NCI-H1417 (cell line): ENCODE measurements at places on chromosomes 11 and 22.
A peak's percentile ranks its signal among the peaks of the same experiment; 100 is the strongest.

DNA sequence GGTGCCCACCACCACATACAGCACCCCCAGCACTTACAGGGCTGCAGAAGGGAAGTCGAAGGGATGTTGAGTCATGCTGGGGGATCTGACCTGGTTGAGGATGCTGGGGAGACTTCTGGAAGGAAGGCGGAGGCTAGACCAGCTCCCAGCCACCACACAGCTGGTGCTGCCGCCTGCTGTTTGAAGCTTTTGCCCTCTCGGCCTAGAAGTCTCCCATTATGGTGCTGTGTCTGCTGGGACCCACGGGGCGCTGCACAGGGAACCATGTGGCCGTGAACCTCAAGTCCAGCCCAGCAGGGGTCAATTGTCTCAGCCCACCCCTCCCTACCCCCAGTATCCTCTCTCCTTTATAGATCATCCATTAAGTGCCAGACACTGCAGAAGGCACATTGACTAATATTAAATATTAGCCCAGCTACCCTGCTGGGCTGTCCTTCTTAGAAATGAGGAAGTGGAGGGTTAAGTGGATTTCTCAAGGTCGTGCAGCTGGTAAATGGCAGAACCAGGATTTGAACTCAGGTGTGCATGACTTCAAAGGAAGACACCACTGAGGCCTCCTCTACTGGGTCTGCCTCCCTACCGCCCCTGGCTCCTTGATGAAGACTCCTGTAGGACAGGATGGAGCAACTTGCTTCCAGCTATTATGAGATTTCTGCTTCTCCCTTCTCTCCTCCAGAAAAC is 49.7 kb downstream of the CYTH4 start:
- no peak for DNase-seq

DNA sequence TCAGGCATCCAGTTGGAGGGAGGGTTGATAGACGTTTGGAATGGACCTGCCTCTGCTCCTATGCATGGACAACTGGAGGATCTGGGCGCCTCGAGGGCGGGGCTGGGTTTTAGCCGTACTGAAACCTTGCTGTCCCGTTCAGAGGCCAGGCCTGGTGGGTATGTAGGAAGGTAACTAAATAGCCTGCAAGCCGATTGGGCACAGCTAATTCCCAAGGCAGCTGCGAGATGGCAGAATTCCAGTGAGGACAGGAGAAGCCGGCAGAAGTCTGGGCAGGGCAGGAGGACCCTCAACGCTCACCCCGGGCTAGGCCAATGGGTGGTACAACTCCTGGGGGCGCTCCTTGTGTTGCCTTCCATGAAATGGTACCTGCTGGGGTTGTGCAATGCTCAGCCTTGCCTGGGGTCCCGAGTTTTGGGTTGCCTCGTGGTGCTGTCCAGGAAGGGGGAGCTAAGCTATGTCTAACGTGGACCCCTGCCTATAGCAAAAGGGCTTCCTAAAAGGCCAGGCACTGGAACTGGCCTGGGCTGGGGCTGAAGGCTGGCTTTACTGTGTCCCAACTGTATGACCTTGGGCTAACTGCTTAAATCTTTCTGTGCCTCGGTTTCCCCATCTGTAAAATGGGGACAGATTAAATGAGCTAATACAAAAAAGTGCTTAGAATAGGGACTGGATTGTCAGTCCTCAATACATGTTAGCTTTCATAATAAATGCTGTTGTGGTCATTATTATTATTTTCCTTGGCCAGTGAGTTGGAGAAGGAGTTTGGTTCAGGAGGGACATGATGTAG is 30.1 kb upstream of the CD82 start:
- DNase-seq, result no peak

DNA sequence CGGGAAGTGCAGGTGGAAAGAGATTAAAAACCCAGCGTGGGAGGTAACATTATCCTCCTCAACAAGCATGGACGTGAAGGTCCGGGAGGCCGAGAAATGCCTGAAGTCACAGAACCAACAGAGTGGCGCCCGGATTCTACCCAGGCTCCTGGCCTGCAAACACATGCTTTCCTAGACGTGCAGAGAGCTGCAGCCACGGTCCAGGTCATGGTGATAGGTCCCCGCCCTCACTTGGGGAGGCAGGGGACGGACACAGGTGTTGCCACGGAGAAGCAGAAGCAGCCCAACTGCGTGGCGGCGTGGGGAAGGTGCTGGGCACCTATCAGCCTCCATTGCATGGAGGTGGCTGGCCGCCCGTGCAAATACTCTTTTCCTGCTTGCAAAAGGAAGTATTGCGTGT is 148.8 kb downstream of the MPPED1 start:
- DNase-seq, result no peak

DNA sequence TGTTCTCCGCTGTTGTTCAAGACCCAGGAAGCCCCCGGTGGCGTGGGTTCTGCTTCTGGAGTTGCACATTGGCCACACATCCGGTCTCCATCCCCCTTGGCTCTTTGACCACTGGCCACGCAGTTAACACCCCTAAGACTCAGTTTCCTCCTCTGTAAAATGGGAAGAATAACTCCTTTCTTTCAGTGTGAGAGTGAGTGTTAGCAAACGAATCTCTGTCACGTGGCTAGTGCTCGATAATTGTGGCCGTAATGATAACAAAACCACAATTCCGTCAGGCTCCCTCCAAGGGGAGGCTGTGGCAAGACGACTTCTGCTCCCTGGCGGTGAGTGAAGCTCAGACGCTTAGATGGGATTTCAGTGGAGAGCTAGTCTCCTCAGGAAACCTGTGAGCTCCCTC is 315.2 kb upstream of the B3GAT1 start:
- DNase-seq, result no peak

DNA sequence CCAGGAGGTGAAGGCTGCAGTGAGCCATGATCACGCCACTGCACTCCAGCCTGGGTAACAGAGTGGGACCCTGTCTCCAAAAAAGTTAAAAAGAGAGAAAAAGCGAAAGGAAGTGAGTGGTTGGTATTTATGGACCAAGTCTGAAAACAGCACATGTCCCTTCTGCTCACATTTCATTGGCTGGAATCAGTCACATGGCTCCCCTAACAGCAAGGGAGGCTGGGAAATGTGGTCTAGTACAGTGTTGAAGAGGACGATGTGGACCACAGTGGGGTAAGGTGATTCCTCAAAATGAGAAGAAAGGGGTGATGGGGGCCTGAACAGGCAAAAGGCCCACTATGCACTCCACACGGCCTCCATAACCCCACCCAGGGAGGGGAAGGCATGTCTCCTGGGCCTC is 32.5 kb upstream of the SMTN start:
- no peak for DNase-seq

GRCh38 chr11:83287631-83288030 is 1.5 kb upstream of the CCDC90B start:
- DNase-seq, result no peak

- no peak for DNase-seq
Measured at GRCh38 chr11:11717064-11717725, 95.4 kb upstream of the GALNT18 start.

- no peak for DNase-seq
Measured at GRCh38 chr22:46072981-46073682, 77.2 kb upstream of the PPARA start.

DNA sequence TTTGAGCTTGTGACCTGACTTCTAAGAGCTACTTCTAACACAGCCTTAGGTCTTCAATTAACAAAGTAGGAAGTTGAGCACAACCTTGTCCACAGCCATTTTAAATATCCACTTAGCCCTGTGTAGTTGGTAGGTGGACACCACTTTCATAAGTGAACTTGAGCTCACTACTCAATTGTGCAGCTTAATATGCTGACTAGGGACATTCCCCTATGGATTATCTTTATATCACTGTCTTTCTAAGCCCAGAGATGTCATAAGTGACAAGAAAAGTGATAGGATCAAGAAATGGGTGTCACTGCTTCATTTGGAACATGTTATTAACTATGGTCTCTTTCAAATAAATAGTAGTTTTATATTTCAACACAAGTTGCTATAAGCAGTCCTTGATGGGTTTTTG is 4.0 kb upstream of the ATP5MG start:
- no peak for DNase-seq

GRCh38 chr22:24134090-24134846 is 47.0 kb upstream of the SUSD2 start:
- peak; percentile 0 for DNase-seq

GRCh38 chr11:95924414-95924760 is 480 bp upstream of the MTMR2 start:
- DNase-seq, result no peak

DNA sequence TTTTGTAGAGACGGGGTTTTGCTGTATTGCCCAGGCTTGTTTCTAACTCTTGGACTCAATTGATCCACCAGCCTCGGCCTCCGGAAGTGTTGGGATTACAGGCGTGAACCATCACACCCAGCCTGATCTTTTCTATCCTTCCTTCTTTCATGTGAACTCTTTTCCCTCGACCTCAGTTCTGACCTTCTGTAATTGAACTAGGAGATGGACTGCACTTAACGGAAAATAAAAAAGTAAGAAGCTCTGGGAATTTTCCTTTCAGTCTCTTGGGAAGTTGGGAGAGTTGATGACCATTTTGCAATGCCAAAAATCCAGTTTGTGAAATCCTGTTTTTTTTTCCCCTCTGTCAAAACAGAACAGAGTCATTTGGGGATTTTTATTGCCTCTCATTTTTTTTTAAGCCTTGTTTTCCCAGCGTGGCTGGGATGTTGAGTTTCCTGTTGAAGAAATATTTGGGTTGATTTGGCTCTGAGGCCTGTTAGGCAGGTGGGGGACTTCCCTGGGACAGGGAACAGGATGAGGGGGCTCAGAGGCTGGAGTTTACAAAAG is 26.9 kb upstream of the CYB5R3 start:
- no peak for DNase-seq

DNA sequence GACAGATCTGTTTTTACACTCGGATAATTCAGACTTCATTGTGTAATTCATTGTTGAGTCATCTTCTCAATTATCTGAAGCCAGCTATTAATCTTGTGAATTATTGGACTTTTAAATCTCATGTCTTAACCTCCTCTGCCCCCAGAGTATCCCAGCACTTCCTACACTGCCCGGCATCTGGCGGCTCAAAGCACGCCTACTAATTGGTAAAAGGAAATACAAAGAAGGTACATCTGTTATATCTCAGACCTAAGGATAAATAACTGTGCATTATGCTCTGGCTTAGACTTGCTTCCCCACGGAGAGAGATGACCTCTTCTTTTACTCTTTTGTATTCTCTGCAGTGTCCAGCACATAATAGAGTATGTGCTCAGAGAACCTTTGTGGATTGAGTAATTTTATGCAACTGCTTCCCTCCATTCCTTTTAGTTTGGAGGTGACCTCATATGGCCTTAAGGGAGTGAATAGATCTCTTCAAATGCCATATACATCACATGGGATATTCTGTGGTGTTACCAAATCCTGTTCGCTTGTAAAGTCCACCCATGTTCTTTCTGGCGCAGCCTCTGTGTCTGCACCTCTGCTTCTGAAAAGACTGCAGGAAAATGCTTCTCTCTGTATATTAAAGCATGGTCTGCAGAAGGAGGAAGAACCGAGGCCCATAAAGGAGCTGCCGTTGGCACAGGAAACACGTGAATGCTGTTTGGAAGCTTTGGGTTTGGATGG is 125.6 kb upstream of the SORL1-AS1 start:
- DNase-seq, result no peak

GRCh38 chr22:22558071-22558971 is 744 bp downstream of the PRAME start:
- no peak for DNase-seq

GRCh38 chr11:105689631-105690030 is 79.8 kb downstream of the GRIA4 start:
- no peak for DNase-seq

DNA sequence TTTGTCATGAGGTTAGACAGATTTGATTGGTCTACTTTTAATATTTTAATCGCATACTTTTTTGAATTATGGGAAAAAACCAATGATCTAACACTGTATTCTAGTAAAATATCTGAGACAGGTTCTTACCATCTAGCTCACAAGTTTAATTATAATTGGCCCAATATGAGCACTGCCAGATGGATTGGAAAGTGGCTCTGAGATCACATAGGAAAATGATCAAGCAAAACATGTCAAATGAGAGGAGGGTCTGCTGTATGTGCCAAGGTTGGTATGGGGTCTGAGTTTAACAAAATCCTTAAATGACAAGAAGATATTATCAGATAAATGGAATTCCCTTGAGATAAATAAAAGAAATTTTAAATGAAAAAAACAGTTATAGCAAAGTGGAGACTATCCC is 264.7 kb downstream of the TTC28 start:
- DNase-seq, result no peak

- peak; percentile 57 for DNase-seq
Measured at GRCh38 chr11:100632941-100633452, 54.1 kb upstream of the ARHGAP42 start.

DNA sequence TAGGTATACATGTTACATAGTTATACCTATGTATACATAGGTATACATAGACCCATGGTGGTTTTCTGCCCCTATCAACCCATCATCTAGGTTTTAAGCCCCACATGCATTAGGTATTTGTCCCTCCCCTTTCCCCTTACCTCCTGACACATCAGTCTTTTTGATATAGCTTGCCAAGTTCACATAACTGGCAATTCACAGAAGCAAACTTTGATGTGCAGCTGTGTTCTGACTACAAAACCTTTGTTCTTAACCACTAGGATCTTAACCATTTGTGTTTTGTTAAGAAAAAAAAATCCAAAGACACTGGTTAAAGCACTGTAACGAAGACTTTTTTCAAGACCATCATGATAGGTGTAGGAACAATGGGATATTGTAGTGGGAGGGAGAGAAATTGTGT is 42.9 kb upstream of the SLC5A1 start:
- no peak for DNase-seq

DNA sequence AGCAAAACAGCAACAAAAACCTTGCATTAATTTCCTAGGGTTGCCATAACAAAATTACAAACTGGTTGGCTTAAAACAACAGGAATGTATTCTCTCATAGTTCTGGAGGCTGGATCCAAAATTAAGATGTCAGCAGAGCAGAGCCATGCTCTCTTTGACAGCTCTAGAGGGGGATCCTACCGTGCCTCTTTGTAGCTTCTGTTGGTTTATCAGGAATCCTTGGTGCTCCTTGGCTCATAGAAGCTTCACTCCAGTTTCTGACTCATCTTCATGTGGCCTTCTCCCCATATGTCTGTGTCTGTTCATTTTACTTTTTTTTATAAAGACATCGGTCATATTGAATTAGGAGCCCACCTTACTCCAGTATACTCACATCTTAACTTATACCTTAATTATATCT is 90.5 kb upstream of the POU2AF2 start:
- no peak for DNase-seq
